ENCODE measurements at places on chromosomes 5 and 9.

DNA sequence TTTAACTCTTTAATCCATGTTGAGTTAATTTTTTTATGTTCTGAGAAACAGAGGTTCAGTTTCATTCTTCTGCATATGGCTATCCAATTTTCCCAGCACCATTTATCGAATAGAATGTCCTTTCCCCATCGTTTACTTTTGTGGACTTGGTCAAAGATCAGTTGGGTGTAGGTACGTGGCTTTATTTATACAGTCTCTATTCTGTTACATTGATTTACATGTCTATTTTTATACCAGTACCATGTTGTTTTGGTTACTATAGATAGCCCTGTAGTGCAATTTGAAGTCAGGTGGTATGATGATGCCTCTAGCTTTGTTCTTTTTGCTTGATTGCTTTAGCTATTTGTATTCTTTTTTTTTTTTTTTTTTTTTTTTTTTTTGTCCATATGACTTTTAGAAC lies 462.0 kb downstream of the HTR1A start:
- no peak for DNase-seq

DNA sequence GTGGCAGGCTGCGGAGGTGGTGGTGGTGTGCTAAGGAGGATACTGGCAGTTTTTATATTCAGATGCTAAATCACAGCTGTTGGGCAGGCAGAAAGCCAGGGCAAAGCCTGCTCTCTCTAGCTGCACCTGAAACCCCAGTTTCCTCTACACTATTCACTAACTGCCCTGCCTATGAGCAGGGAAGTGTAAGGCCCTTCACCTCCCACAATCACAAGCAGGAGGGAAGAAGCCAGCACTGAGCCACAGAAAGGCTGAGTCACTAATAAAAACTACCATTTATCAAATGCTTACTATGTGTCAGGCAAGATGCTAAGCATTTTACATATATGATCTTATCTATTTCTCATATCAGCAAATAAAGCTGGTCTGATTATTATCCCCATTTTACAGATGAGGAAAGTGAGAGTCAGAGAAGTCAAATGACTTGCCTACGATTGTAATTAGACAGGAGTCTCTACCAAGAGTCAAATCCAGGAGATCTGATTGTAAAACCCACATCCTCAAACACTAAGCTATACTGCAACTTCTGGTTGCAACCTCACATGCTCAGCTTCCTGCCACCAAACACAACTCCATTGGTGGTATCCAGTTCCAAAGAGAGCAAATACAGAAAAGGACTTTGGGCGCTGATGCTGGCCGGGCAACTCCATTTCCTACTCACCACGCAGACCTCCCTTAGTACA lies 17.7 kb upstream of the IL6ST start:
- no peak for DNase-seq

DNA sequence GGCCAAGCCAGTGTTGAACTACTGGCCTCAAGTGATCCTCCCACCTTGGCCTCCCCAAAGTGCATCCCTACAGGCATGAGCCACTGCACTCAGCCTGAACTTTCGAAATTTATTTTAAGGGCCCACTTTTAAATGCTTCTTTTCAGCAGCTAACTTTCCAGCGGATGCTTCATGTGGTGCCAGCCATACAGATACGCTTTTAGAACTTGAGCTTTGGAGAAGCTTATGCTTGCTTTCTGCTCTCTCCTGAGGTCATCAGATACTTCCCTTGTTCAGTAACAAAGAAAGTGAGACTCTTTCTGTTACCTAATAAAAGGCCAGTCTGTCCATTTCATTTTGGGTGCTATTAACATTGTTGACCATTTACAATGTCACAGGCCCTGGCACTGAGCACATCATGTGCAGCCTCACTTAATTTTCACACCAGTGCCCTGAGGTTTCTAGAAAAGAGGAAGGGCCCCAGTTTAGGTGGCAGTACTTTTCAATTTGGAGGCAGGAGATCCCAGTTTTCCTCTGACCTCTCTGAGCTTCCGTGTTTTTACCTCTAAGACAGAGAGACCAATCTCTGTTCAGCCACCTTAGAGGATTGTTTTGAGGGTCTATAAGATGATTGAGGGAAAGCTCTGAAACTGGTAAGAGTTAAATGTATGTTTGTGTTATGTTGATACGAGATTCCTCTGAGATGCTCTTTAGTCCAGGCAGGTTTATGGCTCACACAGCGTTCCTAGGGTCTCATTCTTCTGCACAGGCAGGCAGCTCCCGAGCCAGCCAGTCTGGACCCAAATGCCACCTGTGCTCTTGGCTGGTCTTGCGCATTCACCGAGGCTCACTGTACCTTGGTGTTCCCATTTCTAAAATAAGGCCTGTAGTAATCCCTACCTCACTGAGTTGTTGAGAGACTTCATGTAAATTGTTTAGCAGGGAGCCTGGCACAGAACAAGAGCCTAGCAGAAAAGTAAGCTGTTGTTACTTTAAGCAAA lies 4.4 kb downstream of the ABL1 start:
- no peak for DNase-seq

DNA sequence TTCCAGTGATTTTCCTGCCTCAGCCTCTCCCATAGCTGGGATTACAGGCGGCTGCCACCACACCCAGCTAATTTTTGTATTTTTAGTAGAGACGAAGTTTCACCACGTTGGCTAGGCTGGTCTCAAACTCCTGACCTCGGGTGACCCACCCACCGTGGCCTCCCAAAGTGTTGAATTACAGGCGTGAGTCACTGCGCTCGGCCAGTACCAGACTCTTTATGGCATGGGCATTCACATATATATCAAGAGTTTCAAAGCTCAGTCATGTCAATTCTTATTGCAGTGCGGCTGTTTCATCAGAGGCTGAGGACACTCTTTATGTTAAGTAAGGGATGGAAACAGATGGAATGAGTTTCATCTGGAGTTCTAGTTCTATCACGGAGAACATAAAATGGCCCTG lies 315.2 kb upstream of the CDH6 start:
- no peak for DNase-seq

- DNase-seq: no peak
Measured at GRCh38 chr9:89234205-89235067, 55.8 kb upstream of the SHC3 start.

GRCh38 chr5:33927685-33928084 lies 8.5 kb upstream of the RXFP3 start:
- no peak for DNase-seq

DNA sequence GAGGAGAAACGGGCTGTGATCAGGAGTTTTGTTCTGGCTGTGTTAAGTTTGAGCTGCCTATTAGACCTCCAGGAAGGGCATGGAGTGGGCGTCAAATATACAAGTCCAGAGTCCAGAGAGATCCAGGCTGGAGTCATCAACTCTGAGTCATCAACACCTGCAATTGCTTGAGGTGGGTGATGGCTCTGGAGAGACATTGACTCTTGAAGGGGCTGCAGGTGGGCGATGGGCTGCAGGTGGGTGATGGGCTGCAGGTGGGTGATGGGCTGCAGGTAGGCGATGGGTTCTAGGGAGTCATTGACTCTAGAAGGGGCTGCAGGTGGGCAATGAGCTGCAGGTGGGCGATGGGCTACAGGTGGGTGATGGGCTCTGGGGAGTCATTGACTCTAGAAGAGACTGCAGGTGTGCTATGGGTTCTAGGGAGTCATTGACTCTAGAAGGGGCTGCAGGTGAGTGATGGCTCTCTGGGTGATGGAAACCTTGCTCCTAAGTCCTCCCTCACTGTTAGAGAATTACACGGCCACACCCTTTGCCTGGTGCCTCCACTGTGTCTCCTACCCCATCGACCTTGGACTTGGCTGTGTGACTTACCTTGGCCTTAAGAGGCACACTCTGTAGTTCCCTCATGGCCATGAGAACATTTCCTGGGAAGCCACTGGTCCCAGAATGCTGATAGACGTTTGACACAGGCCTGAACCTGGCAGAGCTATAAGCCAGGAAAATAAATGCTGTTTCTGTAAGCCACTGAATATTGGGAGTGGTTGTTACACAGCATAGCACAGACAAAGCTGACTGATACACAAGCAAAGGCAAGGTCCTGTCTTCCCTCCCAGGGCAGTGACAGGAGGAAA lies 10.4 kb upstream of the FIBCD1 start:
- no peak for DNase-seq

Measured in stimulated activated CD4-positive, alpha-beta T cell treated with anti-CD3 and anti-CD28 coated beads, Interleukin-15, amount 100 ng/mL, for 1 hour (primary cell).